ENCODE measurements at places on chromosomes 2 and 18. TPM values are rescaled to one million over a fixed set of nuclear protein-coding genes. Genes with fewer than 3 reads are reported as not detected.
A peak's percentile ranks its signal among the peaks of the same experiment; 100 is the strongest.

DNA sequence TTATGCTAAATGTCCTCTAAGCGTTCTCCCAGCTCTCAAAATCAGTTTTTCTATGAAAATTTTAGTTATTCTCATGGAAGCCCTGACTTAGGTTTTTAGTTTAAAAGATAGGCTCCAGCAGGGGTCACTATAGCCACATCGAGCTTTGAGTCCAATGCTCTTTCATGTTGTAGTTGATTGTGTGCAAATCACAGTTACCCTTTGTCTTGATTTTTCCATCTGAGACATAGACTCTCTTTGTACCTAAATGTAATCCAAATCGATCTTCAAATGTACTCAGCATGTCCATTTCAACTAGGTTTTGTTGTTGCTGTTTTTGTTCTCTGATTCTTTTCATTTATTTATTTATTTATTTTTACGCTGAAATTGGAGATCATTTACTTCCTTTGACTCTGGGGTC lies 26.4 kb upstream of the MSTN start:
- DNase-seq: peak; percentile 46

Gene DSEL
- polyA plus RNA-seq: 16.2 TPM

- DNase-seq: no peak
These were observed 22.1 kb upstream of the EVA1A start for GRCh38 chr2:75582840-75583239.

Gene PLA2R1
- 90.3 TPM for polyA plus RNA-seq

Gene NAT8
- 25.5 TPM for polyA plus RNA-seq

DNA sequence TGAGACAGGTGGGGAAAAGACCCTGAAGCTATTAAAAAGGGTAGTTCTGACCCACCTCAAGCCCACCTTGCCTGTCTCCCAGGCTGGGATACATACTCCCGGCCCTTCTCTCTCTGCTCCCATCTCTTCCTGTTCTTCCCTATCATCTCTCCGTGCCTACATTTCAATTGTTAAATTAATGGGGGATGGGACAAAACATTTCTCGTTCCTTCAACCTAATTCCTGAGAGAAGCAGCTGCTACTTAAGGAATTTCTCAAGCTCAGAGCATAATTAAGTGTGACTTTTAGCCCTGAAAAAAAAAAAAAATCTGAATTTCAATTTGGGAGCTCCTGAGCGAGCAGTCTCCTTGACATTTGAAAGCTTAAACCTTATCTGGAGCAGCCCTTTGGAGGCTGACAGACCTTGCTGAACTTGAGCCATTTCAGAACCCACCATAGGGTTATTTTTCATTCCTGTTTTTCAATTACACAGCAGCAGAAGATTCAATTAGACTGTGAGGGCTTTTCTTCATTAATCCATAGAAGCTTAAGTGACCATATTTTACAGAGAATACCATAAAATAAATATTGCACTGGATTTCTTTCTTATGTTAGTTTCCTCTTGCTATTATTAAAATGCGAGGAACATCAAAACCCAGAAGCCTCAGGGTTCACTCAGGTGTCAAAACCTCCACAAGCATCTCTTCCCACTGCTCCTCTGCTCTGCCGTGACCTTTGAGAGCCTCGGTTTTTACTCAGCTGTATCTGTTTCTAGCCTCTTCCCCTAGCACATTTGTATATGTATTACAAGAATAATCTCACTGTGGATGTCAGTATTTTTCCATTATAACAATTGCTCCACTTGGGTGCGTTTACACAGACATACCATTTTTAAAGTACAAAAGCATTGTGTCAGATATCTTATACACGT lies 125.7 kb downstream of the B3GNT2 start:
- DNase-seq: no peak

DNA sequence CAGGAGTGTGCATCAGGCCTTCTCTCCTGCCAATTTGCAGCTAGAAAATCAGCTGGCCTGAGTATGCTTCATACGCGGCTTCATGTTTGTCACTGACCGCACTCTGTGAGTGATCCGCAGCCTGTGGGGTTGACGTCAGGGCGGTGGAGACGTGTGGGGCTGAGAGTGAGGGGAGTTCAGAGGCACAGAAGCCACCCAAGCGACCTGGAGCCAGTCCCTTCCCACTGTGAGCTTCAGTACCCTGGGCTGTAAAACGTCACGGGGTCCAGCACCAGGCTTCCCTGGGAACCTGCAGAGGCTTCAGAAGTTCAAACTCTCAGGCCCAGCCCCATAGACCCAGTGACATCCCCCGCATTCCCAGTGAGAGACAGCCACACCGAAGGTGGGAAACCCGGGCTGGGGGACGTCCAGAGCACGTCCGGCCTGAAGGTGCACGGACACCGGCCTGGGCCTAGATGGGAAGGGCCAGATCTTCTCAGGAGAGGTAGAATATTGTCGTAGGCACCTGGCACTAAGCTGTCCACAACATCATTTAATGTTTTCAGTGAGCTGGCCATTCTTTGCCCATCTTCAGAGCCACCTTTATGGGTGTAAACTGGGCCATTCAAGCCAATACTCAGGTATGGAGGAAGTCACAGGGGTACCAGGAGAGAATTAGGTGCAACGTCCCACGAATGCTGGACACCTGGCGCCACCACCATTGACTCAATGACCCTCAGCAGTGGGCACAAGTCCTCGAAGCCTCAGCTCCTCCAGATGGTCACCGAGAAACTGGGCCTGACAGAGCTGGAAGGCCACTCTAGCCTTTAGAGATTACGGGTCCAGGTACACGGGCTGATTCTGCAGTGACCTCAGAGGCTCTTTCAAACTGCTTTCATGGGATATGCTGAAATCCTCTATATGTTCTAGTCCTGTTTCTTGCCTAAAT lies 235.6 kb upstream of the MYT1L start:
- DNase-seq: no peak

DNA sequence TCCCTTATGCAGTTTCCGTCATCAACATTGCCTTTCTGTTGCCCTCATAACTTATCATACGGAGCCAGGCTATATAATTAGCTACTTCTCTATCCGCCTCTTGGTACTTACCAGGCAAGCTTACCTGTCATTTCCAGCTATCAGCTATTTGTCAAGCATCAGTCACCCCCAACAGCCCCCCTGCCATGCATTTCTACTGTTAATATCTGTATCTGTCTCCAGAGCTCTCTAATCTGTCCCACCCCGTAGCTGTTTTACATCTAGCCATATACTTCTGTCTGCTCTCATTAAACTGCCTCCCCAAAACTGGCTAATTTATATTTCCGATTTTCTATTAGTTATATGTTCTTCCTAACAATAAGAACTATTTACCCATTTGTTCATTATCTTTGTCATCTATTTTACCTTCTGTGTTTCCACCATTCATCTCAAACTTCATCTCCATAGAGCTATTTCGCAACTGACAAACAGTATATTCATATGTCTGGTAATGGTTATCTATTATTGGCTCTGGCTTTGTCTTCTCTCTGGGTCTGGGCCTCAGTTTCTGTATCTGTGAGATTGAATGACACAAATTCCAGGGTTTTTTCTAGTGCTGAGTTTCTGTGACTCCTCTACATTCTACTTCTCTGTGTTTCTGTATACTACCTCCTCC lies 9.6 kb downstream of the EMX1 start:
- no peak for DNase-seq

Gene ZNF521
- 43.5 TPM for polyA plus RNA-seq

DNA sequence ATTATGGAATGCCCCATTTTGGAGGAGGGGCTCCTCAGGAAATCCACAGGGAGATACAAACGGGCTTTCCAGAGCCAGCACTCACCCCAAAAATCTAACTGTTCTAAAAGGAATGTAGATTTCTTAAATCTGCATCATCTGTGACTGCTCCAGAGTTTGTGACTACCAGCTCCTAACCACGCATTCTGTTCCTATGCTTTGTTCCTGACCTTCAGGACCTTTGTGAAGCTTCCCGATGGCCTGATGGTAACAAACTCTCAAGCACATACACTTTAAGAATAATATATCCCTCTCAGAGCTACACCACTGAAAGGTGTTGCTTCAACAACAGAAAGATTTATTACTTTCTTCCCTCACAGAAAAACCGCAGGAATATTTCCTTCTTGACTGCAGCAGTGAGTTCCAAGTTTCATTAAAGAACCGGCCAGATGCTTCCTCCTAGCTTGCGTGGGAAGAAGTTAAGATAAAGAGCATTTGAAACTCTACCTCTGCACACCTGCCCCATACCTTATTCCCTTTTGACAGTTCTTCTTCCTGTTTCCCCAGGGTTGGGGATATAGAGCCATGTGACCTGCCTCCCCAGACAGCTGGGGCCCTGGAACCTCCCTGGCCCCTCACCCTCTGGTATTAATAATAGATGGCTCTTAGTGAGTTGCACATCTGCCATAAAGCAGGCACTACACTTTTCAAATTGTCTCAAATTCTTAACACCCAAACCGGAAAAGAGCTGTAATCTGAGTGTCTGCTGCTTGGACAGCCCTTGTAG lies 40.2 kb upstream of the EML4 start:
- DNase-seq: no peak

- DNase-seq: no peak
These were observed 117.9 kb upstream of the MAP3K20 start for GRCh38 chr2:172957734-172958133.

DNA sequence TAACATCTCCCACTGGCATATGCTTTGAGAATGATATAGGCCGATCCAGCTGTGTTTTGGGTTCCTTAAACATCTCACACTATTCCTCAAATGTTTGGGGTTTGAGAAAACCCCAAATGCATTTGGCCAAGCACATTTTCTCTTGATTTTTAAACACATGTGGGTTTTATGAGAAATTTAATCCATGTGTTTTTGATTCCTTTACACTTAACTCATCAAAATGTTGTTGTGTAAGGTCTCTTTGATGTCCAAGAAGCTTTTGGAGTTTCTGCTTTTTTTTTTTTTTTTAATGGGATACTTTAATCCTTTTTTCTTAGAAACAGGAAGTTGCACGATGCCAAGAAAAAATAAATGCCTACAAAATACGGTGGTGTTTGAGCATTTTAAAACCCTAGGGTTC lies 339.8 kb upstream of the TCF4 start:
- no peak for DNase-seq

Gene OTOS
- polyA plus RNA-seq: 0.21 TPM

- DNase-seq: no peak
These were observed 73.0 kb downstream of the ACTR3 start for GRCh38 chr2:113962692-113963480.

DNA sequence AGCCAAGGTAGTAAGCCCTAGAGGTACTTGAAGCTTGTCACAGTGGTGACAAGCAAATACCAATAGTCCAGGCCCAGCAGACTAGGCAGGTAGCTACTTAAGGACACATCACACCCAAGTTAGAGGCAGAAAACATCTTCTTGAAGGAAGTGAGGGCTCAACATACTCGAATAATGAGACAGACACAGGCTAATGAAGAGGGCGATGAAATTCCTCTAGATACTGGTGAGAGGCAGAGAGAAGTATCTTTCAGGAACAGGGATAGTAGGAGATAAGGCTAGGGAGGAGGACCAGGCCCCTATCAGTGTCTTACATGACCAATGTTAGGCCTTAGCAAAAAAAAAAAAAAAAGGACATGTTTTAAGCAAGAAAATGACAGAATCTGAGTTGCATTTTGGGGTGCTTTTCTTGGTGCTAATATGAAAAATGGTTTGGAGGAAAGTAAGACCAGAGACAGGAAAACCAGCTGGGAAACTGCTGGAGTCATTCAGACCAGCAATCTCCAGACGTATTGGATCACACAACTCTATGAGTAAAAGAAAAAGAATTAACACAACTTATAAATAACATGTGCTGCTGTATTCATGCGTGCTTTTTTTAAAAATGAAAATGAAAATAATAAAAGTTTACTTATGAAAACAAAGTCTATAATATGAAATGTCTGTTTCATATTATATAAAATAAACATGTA lies 37.7 kb downstream of the COBLL1 start:
- DNase-seq: no peak

Gene ERBB4
- polyA plus RNA-seq: 59.5 TPM

DNA sequence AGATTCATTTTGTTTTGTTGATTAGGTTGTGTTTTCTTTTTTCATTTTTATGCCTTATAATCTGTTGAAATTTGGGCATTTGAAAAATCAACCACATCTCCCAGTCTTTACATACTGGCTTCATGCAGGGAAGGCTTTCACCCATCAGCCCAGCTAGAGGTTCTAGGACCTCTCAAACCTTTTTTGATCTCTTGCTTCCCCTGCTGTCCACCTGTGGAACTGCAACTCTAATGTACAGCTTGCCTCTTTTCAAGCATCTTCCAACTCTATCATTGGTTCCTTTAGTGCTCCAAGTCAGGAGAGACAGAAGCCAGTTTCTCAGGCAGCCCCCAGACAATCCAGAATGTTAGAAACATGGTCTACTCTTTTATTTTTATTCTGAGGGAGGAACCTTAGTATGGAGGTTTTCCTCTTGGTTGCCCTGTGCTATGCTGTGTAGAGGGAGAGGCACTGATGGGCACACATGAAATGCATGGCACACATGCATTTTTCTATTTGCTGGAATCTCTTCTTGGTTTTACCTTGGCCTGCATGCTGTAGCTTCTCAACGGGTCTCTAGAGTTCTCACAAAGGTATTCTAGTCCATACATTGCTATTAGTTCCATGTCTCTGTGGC lies 107.2 kb upstream of the L3MBTL4 start:
- no peak for DNase-seq

DNA sequence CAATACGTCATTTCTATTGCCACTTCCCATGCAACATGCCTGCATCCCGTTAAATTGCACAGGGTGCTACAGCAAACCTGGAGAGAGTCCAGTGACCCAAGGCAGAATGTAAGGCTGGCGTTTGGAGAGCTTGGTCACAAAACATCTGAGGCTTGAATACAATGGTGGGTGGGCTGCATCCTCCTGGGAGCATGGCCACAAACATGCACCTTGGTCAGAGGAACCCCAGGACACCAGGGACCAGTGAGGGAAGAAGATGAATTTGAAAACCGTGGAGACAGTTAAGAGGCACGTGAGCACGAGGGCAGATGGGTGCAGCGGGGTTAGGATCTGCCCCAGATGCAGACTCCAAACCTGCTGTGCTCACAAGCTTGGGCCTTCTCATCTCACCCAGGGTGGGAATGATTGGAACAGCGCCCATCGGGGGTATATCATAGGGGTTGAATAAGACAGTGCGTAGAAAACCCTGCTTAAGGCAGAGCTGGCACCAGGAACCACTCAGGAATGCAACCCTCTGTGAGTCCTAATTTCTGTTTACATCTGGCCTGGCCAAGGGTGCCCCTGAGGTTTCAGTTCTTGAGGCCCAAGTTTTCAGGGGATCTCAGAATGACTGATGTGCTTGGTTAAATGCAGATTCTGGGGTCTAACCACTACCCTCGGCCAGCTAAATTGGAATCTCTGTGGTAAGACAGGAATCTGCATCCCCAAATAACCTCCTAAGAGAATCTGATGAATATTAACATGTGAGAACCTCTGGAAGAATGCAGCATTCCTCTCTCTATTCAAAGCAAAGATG lies 97.2 kb downstream of the ARL4C start:
- DNase-seq: no peak

- DNase-seq: no peak
These were observed 88.0 kb upstream of the CELF4 start for GRCh38 chr18:37653618-37654017.

DNA sequence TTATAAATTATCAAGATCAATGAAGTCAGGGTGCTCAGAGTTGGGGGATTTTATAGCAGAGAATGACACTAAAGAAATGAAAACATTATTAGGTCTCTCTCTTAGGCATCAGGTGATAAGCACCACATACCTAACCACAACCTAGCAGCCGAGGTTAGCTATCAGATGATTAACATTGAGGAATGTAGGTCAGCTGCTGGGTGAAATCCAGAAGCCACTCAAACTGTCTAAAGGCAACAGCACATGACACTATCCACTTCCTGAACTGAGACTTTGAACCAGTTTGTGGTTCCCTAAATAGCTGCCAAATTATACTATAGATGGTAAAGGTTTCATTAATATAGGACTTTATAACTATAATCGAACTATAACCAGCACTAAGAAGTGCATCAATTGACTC lies 4.7 kb downstream of the EPG5 start:
- no peak for DNase-seq

All from left renal cortex interstitium (tissue), 4 donors.